ENCODE measurements at places on chromosomes 7 and 10.
A peak's percentile ranks its signal among the peaks of the same experiment; 100 is the strongest.

DNA sequence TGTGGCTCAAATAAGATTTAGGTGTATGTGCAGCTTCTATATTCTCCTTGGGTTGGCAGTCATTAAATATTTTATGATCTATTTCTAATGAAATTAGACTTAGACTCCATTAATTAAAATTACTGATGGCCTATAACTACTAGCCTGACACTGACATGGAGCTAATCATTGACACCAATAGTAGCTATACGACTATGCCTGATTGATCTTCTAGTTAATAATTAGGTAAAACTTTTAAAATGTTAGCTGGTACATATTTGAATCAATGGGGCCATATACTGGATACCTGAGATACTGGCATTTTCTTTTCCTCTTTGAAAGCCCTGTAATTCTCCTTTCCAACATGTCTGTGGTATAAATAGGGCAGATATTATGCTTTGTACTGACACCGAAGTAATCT is 14.4 kb downstream of the WEE2 start:
- DNase-seq = no peak

DNA sequence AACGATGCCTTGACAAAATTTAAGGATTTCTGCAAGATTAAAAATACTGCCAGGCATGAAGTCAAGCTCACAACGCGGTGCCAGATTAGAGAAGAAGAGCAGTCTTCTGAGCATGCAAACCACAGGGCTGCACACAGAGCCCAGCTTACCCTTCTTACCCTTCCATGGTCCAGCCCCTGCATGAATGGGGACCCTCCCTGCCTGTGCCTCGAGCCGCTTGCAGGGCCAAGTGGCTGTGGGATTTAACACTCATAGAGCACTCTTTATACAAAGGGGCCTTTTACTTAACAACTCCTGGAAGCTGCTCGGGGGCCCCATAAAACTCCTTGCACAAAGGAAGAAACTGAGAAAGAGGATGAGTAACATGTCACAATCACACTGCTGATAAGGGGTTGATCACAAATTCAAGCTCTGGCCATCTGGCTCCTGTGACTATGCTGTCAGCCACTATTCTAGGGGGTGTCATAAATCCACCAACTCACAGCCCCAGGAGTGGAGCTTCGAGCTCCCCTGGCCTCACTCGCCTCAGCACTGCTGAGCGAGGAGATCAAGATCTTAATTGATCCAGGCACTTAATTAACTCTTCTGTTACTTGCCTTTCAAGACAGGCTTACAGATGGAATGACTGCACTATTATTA is 514.8 kb downstream of the TNS3 start:
- DNase-seq = no peak

DNA sequence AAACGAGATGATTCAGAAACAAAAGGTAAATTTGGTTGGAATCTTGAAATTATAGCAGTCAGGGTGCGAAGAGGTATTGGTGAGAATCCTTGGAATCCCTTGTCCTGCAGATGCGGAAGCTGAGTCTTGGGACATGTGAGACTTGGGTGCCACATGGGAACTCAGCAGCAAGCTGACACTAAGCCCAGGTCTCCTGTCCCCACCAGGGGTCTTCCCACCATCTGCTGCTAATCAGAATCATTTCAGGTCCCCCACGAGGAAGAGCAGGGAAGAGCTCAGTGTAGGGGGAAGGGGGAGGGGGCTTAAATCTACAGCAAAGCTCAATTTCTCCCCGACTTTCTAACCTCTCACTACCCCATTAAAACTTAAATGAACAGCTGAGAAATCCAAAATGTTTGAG is 126.1 kb upstream of the BMPER start:
- DNase-seq = no peak

- no peak for DNase-seq
These were observed 12.3 kb downstream of the KLHL7 start for GRCh38 chr7:23117841-23118240.

DNA sequence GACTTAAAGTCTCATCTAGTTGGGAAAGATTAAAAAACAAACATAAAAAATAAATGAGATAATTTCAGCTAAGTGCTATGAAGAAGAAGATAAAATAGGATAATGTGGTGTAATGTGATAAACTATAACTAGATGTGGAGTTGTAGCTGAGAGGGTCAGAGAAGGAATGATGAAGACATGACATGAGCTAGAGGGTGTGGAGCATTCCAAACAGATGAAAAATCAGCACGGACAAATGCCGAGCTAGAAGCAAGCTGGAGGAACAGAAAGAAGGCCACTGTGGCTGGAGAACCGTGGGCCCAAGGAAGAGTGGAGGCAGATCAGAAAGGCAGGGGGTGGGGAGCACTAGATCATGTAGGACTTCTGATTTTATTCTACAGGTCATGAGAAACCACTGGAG is 70.6 kb downstream of the CDK6 start:
- no peak for DNase-seq

DNA sequence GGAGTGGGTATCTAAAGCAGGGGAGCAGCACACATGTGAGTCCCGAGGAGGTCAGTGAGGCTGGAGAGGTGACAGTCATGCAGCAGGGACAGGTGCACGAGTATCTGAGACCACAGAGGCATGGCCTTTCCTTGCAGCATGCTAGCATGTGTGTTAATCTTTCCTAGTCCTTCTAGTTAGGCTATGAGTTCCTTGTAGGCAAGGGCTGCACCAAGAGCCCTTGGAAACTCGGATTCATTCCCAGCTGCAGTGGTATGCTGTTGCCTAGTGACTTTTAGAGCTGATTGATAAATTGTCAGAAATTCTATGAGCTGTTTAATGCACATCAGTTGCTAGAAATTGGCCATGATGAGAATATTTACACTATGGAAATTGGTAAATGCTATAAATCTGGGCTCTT is 132.0 kb downstream of the SORCS3 start:
- no peak for DNase-seq

DNA sequence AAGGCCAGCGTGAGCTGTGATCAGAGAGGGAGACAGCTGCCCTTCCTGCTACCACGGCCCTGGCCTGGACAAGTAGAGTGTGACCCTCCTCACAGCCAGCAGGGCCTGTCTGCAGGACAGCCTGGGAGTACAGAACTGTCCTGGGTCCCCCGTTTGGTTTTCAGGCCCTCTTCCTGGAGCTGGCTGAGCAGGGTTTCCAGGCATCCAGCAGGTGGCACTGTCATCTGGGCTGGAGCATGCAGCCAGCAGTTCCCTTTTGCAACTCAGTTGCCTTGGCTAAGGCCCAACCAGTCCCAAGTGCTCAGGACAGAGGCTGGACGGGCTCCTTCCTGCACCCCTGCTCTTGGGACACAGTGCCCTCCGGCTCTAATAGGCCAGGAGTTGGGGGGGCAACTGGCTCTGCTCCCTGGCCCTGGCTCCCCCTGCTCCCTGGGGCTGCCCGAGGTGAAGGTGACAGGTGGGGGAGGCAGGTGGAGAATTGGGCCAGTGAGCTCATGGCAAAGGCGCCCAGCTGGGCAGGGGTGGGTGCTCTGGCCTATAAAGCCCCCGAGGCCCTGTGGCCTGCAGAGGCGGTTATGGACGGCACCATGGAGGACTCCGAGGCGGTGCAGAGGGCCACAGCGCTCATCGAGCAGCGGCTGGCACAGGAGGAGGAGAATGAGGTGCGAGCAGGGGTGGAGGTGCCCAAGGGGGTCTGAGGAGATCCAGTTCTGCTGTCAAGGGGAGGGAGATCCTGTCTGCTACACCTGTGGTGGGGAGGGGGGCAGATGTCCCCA is at the start of gene ANKRD2:
Gene ANKRD2, plus strand, starts transcription at position 566 of the 776 bp plus-strand sequence. Its CDS starts 10 bp downstream, at position 576.
- DNase-seq = peak; percentile 91

- no peak for DNase-seq
These were observed 22.5 kb upstream of the TIAL1 start for GRCh38 chr10:119619215-119619614.

DNA sequence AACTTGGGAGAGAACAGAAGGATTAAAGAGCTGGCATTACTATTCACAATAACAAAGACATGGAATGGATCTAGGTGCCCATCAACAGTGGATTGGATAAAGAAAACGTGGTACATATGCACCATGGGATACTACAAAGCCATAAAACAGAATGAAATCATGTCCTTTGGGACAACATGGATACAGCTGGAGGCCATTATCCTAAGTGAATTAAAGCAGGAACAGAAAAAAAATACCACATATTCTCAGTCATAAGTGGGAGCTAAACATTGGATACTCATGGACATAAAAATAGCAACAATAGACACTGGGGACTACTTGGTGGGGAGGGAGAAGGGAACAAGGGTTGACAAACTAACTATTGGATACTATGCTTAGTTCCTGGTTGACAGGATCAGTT is 133.2 kb upstream of the ITGB1 start:
- DNase-seq = no peak

DNA sequence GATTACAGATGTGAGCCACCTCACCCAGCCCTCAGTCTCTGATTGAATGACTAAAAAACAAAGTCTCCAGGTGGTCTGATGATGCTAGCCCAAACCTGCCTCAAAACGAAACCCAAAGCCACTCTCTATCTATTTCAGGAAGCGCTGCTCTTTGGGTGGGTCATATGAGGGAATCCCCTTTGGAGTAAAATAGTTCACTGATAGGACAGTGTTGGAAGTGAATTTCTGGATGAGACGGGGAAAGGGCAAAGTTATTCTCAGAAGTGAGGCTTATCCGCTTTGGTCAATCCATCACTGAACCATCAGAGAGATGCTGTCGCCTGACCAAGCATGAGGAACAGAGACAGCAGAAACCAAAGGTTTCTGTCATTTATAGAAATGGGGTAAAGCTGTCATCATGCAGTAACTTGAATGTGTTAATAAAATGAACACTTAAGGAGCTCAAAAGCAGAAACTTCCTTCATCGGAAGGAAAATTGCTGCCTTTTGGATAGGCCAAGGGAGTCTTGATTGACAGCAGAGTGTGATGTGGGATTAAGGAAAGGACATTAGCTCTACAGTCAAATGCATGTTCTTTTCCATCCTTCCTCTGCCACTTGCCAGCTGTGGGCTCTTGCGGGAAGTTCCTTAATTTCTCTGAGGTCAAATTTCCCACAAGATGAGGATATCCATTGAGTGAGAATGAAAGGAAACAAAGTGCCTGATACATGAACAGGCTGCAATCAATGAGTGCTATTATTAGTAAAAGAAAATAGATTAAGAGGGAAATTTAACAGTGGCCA is 64.9 kb upstream of the C1QL3 start:
- no peak for DNase-seq

GRCh38 chr7:18352339-18353255 is 143.0 kb upstream of the HDAC9 start:
- peak; percentile 56 for DNase-seq

- peak; percentile 21 for DNase-seq
These were observed 10.6 kb upstream of the LIPM start for GRCh38 chr10:88791924-88792323.

GRCh38 chr10:112465299-112465883 is 18.4 kb downstream of the VTI1A start:
- DNase-seq = no peak

DNA sequence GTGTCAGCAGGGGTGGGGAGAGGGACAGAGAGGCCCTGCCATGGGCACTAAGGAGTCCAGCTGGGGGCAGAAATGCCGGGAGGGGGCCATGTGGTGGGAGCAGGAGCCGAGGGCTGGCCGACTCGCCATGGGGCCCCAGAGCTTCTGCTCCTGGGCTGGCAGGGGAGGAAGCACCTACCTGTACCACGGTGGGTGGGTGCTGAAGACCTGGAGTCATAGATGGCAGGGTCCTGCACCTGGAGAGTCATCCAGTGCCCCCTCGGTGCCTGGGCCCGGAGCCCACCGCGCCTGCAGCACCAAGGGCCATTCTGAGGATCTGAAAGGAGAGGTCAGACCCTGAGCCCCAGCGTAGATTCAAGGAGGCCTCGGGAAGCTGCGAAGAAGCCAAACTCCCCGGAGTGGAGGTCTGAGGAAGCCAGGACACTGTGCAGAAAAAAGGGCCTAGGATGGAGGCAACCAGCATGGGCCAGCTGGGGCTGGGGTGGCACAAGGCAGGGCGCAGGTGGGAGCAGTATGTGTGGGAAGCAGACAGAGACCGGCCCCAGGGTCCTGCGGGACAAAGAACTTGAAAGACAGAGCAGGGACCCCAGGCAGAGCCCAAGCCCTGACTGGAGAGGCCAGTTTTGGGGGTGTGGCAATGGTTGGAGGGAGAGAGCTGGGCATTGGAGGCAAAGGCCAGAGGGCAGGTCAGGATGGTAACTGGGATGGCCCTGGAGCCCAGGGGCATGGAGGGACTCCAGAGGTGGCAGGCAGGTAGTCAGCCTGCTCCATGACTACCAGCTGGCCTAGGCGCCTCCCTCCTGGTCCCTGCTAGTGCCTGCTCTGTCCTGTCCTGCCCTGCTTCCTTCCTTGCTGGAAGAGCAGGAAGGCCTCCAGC is 26.7 kb upstream of the SMARCD3 start:
- DNase-seq = no peak

- no peak for DNase-seq
These were observed 1.9 kb upstream of the HOXA5 start for GRCh38 chr7:27145165-27145913.

GRCh38 chr10:72334825-72335393 is 19.8 kb downstream of the DNAJB12 start:
- DNase-seq = peak; percentile 90

- no peak for DNase-seq
These were observed 3.2 kb downstream of the TRIL start for GRCh38 chr7:28954946-28955345.

- DNase-seq = no peak
These were observed 657.6 kb downstream of the PARD3 start for GRCh38 chr10:34157501-34157900.

- DNase-seq = no peak
These were observed 94.1 kb downstream of the ALOX5 start for GRCh38 chr10:45468079-45468478.

GRCh38 chr10:117568334-117568733 is 25.8 kb downstream of the EMX2 start:
- no peak for DNase-seq
